ENCODE measurements at places on chromosomes 16 and 17.

DNA sequence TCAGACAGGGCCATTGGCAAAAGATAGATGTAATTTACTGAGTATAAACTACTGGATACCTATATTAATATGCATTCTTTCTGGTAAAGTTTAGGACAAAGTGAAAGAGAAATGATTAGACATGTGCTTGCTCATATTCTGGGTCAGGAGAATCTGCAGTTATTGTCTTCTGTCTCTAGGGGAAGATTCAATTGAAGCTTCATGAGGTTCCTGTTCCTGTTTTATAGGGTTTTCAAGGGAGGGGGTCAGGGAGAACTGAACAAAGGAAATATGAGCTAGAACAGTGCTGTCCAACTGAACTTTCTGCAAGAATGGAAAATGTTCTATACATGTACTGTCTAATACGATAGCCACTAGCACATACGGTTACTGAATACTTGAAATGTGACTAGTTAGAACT lies 59.3 kb upstream of the CORO6 start:
- DNase-seq = no peak

GRCh38 chr16:53913920-53914319 lies 210.0 kb downstream of the FTO start:
- no peak for DNase-seq

DNA sequence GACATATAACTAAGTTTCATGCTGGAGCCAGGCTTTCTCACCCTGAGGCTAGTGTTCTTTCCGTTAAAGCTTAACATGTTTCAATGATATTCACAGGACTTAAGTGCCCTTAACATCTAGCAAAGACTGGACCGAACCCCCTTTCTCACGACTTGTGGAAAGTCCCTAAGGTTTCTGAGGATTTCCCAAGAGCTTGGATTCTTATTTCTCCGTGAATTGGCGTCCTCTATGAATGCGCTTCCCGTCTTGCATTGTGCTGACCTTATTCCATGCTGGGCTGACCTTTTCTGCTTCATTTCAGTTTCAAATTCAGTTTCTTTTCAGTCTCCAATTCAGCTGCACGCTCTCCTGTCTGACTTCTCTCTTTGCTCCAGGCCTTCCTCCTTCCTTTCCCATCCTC lies 206.4 kb downstream of the HS3ST3A1 start:
- no peak for DNase-seq

- no peak for DNase-seq
These were observed at the start of gene FOXC2 for GRCh38 chr16:86566601-86566965. FOXC2 (plus strand) TSS chr16:86566829; CDS start chr16:86567336, 507 bp downstream.

GRCh38 chr16:400061-400591 lies 1.6 kb upstream of the DECR2 start:
- DNase-seq = no peak

DNA sequence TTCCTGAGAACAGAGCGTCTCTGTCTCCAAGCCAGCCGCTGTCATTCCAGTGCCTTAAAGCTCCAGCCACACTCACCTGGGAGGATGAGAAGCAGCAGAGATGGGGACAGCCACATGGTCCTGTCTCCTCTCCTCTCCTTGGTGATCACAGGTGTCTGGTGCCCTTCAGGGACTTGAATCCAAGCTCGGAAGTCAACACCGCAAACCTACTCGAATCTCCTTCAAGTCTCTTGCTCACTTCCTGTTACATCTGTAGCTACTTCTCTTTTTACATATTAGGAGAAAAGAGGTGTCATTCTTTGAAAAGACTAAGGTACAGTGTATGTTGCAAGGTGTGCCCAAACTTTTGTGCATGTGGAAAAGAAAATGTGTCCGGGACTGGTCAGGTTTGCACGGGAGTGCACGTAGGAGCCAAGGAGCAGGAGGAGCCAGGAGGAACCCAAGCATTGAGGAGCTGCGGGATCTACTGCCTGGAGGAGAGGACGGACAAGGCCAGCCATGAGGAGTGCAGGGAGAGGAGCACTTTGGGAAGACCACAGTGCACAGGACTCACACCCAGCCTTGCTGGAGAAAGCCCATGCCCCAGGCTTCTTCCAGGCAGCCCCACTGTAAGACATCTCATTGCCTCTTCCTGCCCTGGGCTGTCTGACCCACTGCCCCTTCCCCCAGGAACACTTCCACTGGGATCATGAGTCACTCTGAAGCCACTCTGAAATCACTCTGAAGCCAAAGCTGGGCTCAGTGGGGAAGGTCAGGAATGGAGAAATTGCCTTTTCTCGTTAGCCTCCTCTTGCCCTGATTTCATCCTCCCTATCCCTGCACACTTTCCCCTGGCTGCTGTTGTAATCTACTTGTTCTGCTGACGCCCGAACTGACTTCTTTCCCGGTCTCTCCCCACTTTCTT lies at the start of gene CD300LD:
TSS of gene CD300LD (minus strand) at position 197 of the 904 bp plus-strand sequence. CDS start at position 116, 81 bp downstream.
- no peak for DNase-seq

DNA sequence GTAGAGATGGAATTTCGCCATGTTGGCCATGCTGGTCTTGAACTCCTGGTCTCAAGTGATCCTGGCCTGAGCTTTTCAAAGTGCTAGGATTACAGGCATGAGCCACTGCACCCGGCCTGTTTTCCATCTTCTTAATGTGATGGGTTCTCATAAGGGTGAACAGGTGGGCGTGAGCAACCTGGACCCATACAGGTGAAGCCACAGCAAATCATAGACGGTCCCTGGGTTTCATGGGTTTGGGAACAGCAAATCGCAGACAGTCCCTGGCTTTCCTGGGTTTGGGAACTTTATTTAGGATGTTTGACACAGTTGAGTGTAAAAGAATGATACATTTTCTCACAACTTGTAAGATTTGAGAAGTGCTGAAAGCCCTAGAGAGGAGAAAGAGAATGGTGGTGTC lies 12.9 kb upstream of the MEIOB start:
- DNase-seq = no peak

DNA sequence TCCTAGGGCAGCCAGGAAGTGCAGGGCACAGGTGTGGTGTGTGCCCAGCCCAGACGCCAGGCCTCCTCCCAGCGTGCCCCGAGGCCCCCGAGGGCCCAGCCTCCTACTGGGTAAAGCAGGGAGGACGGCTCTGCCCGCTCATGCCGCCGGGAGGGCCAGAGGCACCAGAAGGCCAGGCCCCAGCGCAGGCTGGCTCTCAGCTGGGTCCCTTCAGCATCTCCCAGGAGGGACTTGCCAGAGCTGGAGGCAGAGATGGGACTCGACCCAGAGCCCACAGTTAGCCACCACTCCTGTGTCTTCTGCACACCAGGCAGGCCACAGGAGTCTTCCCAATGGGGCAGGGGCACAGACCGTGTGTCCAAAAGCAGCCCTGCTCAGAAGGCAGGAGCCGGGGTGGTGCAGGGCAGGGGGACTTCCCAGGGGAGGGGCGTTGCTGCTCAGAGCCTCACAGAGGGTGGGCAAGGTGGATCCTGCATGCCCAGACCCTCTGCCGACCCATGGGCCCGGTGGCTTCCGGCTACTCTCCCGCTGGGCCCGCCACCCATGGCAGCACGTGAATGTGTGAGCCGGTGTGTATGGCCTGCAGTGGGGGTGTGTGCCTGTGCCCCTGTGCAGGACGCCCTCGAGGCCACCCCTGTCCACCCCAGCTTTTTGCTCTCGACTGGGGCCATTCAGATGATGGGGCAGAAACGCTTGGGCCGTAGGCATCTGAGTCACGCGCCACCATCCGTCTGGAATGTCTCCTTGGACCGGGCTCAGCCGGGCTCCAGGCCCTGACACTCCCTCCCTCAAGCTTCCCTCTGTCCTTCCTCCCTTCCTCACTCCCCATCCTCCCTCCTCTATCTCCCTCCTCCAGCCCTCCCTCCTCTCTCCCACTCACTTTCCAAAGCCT lies 5.7 kb upstream of the ZNF469 start:
- no peak for DNase-seq

GRCh38 chr16:2074071-2074470 lies 26.3 kb downstream of the TSC2 start:
- DNase-seq = no peak

- no peak for DNase-seq
These were observed 31.5 kb downstream of the CBFA2T3 start for GRCh38 chr16:88945473-88945872.

DNA sequence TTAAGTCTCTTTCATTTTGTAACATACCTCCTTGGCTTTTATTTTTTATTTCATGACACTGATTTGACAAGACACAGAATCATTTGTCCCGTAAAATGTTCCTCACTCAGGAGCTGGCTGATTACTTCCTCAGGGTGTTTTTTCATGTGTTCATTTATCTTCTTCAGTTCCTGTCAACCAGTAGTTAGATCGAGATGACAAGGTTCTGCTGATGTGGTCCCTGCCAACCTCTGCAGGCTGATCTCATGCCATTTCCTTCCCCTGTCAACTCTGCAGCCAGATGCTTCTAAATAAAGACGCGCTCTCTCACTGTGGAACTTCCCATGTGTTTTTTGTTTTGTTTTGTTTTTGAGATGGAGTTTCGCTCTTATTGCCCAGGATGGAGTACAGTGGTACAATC lies 8.1 kb upstream of the CXCL16 start:
- no peak for DNase-seq

- DNase-seq = no peak
These were observed 33.7 kb downstream of the PEMT start for GRCh38 chr17:17557796-17558195.

DNA sequence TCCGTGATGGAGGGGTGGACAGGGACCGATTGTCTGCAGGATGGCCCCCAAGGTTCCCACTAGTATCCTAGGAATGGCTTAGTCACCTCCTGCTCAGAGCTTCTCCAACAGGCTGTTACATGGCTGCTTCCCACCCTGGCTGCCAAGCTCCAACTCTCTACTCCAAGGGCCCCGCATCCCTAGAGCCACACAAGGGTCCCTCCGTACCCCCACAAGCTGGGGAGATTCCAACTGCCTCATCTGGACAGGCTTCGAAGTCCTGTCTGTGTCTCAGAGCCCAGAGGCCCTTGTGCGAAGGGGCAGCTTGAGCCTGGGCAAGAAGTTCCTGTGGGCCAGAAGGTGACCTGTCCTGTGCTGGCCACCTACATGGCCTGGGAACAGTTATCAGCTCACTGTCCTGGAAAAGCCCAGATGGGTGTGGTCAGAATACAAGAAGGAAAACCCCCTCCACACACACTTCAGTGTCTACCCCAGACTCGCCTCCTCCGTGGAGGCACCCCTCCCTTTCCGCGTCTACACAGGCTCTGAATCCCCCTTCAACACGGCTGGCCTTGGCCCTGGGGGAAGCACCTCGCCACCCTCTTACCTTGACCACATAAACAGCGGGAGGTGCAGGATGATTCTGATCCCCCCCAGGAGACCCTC lies 586 bp downstream of the MEAK7 start:
- no peak for DNase-seq

DNA sequence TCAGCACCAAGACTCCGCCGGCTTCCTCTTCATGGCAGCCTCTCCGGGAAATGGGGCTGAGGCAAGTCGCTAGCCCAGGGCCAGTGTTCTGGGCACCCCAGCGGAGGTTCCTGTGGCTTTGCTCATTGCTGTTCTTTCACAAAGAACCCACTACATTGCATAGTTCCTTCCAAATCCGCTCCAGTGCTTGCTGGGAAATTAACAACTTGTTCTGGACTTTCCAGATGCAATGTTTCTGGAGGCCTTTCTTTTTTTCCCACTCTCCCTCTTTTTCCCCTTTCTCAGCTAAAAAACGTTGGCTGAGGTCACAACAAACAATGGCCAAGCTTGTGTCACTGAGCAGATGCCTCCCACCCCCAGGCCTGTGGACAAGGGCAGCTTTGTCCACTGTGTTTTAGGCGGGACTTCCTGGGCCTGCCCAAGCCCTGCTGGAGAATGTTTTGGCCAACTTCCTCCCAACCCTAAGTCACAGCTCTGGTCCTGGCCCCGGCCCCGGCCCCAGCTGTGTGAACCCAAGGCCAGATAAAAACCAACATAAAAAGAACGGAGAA lies 131.5 kb upstream of the RCVRN start:
- DNase-seq = no peak

DNA sequence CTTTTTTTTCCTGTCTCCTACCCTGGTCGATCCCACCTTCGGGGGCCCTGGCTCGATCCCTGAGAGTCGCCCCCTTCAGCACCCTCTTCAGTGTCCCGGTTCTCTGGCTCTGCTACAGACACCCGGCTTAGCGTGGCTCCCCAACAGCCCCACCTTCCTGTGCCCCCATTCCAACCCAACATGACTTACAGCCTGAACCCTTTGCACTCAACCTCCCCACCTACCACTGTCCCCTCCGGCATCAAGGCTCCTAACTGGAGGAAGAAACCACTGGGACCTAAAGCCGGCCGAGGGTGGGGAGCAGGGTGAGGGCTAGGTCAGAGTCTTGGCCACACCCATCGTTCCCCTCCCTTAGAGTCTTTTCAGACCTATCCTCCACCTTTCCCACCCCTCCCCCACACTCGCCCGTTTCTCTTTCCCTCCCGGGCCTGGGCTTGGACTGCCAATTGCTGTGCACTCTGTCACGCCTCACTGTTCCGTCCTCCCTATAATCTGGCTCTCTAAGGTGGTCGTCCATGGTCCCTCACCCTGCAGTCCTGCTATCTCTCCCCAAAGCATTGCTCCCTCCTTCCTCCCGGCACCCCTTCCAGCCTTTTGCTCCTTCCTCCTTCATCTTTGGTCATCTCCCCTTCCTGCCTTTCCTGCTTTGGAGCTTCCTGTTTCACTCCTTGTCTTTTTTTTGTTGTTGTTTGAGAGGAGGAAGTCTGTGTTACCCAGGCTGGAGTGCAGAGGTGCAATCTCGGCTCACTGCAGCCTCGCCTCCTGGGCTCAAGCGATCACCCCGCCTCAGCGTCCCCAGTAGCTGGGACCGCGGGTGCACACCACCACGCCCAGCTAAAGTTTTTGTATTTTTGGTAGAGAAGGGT lies 890 bp upstream of the CLDN7 start:
- DNase-seq = no peak

DNA sequence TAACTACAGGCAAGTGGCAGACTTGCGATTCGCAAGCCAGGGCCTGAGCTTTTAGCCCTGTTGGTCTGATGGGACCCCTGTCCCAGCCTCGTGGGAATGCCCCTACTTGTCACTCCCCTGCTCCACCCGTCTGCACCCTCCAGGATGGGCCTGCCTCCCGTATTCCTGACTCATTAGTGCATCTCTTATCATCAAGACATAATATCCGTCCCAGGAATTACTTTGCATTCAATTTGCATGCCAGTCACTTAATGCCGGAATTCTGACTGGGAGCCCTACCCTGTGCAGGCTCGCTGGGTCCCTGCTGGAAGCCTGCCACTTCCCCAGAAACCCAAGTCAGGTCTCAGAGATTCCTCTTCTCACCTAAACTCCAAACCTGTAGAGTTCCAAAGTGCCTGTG lies 3.3 kb downstream of the PRSS53 start:
- DNase-seq = no peak

GRCh38 chr16:53058441-53058840 lies 3.6 kb downstream of the CHD9 start:
- DNase-seq = no peak

DNA sequence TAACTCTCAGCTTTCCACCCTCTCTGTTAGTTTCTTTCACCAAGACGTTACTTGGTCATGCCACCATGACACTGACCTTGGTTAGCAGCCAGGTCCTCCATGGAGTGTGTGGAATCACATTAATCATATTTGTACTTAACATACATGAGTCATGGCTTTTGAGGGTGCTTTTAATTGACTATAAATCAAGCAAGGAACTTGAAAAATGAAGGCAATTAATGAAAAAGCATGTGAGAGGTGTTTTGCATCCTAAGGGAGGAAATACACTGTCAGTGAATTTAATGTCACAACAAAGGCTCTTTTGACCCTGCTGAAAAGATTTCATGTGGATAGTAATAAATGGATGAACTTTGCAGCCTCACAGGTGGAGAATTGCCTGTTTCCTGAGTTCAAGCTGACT lies 240.7 kb downstream of the CDH13 start:
- DNase-seq = no peak

All from stimulated activated CD8-positive, alpha-beta memory T cell treated with anti-CD3 and anti-CD28 coated beads, Interleukin-15, amount 100 ng/mL, for 4 hours (primary cell).